Stimulated activated CD8-positive, alpha-beta memory T cell treated with anti-CD3 and anti-CD28 coated beads, Interleukin-12 subunit alpha, Interleukin-12 subunit beta, amount 100 ng/mL, for 4 hours (primary cell): ENCODE measurements at places on chromosomes 11 and 22.

GRCh38 chr22:25193548-25193947, 6.1 kb upstream of the CRYBB3 start:
- no peak for DNase-seq

GRCh38 chr11:38582756-38583155, 1984.7 kb upstream of the RAG2 start:
- no peak for DNase-seq

DNA sequence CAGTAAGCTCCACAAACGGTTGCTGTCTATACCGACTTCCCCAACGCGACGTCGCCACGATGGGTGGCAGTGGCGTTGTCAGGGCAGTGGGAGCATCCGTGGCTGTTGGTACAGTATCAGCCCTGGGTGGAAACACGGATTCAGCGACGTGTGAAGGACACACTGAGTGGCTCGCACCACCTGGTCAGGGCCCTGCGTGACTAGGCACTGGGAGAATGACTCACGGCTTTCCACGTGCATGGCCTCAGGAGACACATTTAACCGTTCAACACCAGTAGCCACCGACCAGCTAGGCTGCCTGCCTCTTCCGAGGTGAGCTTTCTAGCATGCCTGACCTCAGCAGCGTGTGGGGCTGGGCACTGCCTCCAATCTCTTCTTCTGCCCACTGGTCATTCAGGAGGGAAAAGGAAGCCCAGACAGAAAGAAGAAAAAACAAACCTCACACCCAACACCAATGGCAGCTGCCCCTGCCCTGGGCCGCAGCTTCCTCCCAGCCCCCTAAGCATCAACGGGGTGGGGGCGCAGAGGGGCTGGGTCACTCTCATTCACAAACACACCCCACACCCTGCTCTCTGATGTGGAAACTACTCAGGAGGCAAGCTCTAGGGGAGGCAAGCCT, 59.0 kb downstream of the MYH9 start:
- DNase-seq = peak; percentile 43

- no peak for DNase-seq
Observed at GRCh38 chr11:57546869-57547475, 9.6 kb downstream of the SMTNL1 start.

DNA sequence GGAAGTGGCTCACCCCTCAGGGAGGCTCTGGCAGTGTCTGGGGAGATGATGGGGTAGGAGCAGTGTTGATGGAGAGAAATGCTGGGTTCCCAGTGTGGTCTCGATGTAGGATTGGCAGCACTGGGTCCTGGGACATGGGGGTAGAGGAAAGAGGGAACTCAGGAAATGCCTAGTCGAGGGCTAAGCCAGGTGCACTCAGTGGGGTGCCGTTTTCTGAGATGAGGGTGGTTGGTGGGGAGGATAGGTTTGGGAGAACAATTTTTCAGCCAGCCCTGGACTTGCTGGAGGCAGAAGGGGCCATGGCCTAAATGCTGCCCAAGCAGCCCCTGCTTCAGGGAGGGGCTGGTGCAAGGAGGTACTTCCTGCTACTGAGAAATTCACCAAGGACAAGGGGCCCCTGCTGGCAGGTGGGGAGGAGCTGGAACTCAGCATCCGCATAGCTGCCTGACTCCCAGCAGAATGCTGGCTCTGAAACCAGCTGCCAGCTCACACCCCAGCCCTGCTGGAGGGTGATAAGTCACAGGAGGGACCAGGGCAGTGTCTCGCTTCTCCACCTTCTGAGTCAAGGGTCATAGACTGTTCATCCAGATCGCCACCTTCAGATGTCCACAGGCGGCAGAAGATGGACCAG, 6.0 kb downstream of the CCDC157 start:
- DNase-seq = no peak

DNA sequence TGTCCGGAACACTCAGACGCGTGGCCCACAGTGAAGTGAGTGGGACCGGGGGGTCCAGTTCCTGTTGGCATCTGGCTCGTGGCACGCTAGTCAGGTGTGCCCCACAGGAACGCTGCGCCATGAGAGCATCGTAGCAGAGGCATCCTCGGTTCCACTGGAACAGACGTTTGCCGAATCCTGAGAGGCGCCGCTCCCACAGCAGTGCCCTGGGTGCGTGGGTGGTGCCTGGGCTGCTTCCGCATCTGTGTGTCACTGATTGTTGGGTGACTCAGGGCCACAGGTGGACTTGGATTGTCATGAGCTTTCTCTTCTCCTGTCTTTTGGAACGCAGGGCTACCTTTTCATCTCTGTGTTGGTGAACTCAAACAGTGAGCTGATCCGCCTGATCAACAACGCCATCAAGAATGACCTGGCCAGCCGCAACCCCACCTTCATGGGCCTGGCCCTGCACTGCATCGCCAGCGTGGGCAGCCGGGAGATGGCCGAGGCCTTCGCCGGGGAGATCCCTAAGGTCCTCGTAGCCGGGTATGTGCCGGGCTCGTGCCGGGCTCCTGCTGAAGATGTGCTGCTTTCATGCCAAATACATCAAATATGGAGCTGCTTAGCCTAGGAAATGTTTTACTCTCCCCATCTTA, 46.2 kb downstream of the AP2A2 start:
- DNase-seq = no peak

DNA sequence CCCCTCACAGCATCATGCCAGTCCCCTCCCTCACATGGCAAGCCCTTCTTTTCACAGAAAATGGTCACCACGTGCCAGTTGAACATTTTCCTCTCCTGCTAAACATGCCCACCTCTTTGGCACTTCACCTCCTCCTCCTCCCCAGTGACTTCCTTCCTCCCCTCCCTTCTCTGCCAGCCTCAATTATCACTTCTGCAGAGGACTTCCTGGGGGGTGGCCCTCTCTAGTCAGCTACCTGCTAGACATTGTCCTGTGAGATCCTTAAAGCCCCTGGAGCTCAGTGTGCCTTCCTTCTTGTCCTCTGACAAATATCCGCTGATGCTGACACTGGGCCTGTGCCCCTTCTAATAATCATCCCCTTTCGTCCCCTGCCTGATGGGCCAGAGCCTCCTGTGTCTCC, 43.2 kb upstream of the E2F8 start:
- DNase-seq = no peak

DNA sequence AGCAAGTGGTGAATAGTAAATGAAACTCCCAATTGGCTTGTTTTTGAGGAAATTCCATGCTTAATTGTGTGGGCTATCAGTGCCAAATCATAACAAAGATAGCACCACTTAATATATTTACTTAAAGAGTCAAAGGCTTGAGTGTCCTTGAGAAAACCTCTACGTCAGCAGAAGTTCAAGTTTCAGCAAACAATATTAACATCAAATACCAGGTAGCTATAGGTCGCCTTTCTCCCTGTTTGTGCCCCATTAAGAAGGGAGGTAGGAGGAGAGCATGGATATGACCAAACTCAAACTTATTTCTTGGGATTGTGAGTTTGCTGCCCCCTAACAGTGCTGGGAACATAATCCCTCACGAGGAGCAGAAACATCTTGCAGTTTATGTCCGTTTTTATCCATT, 105.6 kb upstream of the SYN3 start:
- DNase-seq = no peak

- DNase-seq = no peak
Observed at GRCh38 chr11:113401718-113402117, 14.1 kb downstream of the ANKK1 start.

DNA sequence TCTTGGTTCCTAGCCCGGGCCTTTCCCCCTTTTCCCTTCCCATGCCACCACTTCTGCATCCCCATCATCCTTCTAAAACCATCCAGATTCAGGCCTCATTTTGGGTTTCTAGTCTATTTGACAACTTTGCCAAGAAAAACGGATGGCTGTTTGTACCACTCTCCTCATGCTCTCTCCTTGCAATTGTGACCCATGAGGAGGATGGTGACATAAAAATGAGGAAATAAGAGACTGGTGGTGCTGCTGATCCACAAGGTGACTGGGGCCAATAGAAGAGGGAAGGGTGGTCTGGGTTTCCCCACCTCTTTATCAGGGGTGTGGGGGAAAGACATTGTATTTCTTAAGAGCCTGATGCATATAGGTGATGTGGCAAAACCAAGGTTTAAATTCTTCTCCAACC, 1.0 kb downstream of the MS4A4A start:
- DNase-seq = no peak

DNA sequence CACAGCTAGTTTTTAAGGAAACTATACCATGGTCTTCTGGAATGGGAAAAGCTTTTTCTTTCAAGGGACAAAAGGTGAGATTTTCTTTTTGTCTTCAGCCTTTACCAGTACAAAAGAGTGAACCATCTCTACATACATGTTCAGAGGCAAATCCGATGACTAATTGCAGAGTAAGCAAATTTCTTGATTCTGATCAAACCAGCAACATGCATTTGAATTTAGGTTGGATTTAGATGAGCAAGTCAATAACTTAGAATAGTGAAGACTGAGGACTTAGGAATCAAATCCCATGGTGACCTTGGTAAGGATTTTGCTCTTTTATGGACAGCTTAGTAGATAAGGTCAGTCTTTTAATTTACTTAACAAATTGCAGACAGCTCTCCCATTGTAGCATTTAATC, 65.9 kb upstream of the BLID start:
- DNase-seq = no peak

GRCh38 chr11:8080674-8081590, at the start of gene TUB:
TUB (plus strand) TSS chr11:8081211; CDS start chr11:8081511, 300 bp downstream.
- DNase-seq = no peak

- no peak for DNase-seq
Observed at GRCh38 chr11:94201004-94201465, 72.4 kb downstream of the PANX1 start.

GRCh38 chr22:21450320-21450831, 16.8 kb upstream of the TMEM191C start:
- DNase-seq = no peak

- DNase-seq = no peak
Observed at GRCh38 chr11:34067383-34068065, 16.0 kb downstream of the CAPRIN1 start.

DNA sequence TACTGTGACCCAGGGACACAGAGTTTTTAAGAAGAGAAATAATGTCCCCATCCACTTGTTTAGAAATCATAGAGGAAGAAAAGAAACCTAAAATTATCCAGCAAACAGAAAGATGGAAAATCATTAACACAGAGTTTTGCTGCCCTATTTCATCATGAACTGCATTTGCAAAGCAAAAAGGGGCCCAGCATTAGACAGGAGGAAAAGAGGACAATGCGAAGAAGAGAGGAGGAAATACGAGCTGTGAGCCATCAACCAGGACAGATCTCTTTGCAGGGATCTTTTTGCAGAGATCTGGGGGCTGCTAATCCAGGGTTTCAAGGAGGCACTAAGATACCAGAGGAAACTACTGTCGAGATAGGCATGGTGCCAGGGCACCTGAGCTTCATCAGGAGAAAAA, 14.4 kb upstream of the NCAM1 start:
- no peak for DNase-seq

DNA sequence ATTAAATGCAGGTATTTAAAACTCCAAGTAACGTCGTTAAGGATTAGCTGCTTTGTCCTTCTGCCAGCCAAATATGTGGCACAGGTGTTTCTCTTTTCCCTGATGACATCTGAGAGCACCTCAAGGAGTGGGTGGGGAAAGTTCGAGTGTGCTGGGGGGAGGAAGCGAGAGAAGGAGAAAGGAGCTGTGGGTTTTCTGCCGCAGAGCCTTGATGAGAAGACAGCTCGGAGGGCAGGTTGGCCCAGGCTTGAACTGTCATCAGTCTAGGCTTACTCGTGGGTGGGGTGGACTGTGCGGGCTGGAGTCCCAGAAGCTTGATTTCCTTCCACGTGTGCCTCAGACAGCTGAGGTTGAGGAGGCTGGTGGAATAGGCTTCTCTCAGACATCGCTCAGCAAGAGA, 15.2 kb upstream of the SORL1-AS1 start:
- DNase-seq = peak; percentile 70

- no peak for DNase-seq
Observed at GRCh38 chr11:32172848-32173834, 82.3 kb downstream of the RCN1 start.

- DNase-seq = no peak
Observed at GRCh38 chr11:12808519-12808918, 134.3 kb downstream of the TEAD1 start.
